ENCODE measurements at places on chromosomes 12 and 14.
A peak's percentile ranks its signal among the peaks of the same experiment; 100 is the strongest.

DNA sequence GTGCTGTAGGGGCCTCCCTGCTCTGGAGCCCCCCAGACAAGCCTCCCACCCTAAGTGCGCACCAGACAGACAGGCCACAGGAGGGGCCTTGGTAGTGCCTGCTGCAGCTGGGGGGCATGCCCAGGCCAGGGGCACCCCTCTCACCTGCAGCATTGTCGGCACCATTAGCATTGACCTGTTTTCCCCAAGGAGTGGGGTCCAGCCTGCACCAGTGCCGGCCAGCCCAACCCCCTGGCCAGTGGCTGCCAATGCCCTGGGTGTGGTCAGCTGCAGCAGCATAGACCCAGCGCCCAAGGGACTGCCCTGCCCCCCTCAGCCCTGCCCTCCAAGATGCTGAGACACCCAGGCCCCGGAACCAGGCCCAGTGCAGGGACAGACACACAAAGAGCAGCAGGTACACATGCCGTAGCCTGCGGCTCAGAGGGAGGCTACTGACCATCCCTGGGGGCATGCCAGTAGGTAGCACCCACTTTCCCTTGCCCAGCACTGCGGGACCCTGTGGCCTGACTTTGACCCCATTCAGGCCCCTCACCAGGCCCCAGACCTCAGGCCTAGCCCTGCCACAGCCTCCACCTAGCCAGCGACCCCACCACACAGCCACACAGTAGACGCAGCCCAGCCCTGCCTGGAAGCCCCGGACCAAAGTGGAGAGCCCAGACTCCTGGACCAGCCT, 1.0 kb downstream of the AHNAK2 start:
- no peak for DNase-seq

- DNase-seq: no peak
Measured at GRCh38 chr14:56119201-56119981, 1.2 kb downstream of the PELI2 start.

GRCh38 chr12:89756585-89757398, 48.2 kb upstream of the ATP2B1 start:
- peak; percentile 91 for DNase-seq

- DNase-seq: no peak
Measured at GRCh38 chr12:57090924-57091637, 2.2 kb downstream of the NAB2 start.

DNA sequence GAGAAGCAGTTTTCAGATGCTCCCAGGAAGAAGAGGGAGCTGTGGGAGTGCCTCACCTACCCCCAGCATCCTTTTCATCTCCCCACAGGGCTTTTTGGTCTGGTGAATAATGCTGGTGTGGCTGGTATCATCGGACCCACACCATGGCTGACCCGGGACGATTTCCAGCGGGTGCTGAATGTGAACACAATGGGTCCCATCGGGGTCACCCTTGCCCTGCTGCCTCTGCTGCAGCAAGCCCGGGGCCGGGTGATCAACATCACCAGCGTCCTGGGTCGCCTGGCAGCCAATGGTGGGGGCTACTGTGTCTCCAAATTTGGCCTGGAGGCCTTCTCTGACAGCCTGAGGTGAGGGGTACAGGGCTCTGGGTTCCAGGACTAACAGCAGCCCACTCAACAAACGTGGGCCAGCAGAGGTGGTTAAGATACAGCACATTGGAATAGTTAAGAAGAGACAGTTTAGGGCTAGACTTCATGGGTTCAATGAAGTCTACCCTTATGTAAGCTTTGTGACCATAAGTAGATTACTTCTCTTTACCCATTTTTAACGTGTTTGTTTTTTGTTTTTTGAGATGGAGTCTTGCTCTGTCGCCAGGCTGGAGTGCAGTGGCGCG, 1.5 kb downstream of the RDH5 start:
- no peak for DNase-seq

DNA sequence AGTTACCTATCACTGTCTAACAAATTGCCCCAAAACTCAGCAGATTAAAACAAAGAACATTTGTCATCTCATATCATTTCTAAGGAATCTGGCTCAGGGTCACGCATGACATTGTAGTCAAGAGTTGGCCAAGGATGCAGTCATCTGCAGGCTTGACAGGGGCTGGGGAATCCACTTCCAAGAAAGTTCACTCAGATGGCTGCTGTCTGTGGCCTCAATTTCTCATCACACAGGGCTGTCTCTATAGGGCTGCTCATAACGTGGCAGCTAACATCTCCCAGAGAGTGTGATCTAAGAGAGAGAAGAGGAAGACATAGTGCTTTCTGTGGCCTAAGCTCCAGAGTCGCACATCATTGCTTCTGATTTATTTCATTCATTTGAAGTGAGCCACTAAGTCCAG, 17.0 kb upstream of the IL22 start:
- DNase-seq: no peak

- DNase-seq: no peak
Measured at GRCh38 chr12:45089411-45090075, 38.6 kb upstream of the DBX2 start.

DNA sequence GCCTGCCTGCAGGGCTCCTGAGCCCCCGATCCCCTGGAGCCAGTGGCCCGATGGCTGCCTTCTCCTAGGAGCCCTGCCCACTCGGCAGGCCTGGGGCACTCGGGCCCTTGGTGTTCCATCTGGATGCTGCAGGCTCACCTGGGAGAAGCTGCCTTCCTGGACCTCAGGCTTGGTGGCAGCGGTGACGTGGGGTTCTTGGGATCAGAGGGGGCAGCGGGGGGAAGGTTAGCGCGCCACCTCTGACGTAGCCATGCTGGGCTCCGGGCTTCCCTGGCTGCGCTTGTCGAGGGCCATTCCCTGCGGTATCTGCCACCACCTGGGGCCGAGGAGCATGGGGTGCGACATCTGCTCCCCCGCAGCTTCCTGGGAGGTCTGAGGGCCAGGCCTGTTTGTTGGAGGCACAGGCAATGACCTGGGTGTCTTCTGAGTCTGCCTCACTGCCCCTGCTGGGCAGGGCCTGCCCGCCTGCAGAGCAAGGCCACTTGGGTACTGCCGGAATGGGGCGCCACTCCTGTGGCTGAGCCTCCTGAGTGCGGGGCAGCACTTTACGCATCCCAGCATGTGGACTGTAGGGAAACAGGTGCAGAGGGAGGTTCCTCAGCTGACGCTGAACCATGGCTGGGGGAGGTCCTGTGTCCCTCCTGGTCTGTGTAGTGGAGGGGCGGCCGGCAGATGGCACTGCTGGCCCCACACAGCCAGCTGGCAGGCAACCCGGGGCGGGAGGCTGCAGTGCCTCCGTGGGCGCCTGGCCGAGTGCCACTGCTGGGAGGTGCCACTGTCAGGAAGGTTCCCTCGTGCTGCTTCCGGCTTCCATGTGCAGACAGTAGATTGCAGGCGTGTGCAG, 20.3 kb downstream of the MTA1 start:
- no peak for DNase-seq

GRCh38 chr12:121033625-121034349, 5.3 kb downstream of the OASL start:
- DNase-seq: peak; percentile 78

DNA sequence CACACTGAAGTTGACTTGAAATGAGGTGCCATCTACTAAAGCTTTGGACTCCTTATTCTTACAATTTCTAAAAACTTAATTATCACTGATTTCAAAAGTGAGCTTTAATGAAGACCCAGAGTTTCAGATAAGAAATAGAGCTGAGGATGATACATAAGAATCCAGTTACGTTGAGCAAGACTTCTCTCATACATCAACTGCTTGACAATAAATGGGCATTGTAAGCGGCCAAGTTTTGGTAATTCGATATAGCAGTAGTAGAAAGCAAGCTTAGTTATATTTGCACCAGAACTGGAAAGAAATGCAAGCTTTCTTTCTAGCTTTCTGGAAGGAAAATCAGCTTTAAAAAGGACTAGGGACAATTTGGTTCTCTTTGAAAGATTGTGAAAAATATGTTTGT, 1359.6 kb downstream of the FSCB start:
- DNase-seq: no peak

DNA sequence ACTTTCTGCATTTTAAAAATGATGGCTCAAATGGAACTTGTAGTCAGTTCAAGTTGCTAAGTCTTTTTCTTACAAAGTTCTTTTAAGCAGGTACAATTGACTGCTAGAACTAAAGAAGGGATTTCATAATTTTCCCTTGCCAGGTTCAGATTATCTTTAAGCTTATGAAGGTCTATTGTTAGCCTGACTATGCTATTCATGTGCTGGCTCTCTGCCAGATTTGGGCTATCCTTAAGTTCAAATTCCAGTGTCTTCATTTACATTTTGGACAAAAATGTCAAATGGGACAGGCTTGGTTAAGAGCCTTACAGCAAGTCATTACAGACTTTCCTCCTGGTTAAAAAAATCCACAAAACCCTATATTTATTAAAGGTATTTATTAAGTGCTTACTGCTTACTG, 42.3 kb downstream of the INSM2 start:
- no peak for DNase-seq

- DNase-seq: no peak
Measured at GRCh38 chr12:25152055-25152454, 42.9 kb downstream of the DNAI7 start.

- DNase-seq: peak; percentile 67
Measured at GRCh38 chr12:25769082-25769945, 189.2 kb upstream of the RASSF8 start.

DNA sequence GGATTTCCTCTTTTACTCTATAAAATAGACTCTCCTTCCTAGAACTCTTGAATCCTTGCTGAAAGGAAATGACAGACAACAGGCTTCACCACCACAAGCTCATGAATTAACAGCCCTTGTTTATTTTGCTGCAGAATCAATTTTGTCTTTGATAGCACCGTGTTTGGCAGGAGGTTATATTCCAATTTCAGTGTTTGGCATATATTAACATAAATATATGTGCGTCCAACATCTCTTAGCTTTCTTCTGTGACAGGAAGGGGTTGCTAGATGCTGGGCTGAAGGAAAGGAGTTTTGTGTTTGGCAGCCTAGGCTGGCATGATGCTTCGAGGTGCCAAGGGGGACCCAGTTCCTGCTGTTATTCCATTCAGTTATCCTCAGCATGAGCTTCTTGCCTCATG, 126.4 kb downstream of the TMEM132C start:
- DNase-seq: no peak

DNA sequence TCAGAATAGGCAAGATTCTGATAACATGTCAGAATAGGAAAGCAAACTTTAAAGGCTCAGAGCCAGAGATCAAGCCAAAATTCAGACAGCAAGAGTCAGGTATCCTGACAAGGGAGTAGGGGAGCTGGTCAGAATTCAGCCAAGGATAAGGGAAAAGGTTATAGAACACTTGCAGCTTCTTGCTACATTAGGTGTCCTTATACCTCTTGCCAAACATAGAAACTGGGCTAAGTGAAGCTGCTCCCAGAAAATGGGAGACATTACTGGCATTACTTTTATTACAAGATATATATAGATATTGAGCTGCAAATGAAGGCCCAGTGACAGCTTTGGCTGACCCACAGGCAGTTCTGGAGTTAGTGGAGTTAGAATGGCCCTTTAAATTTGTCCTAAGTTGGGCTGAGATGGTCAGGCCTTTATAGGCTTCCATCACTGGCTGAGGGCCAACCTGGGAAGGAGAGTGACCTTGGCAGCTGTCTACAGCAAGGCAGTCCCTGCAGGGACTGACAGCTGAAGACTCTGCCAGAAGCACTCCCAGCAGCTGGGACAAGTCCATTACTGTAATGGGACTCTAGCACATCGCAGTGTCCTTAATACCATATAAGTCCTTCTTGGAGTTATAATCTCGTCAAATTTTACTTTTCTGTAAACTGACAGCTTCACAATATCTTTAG, 83.0 kb downstream of the LRRC9 start:
- no peak for DNase-seq

- no peak for DNase-seq
Measured at GRCh38 chr12:16282081-16282480, 4.6 kb upstream of the SLC15A5 start.

- no peak for DNase-seq
Measured at GRCh38 chr14:89503431-89503996, 86.5 kb upstream of the FOXN3 start.

GRCh38 chr14:100800041-100800440, 25.9 kb upstream of the MEG3 start:
- DNase-seq: no peak

- no peak for DNase-seq
Measured at GRCh38 chr14:76678244-76678800, 82.9 kb upstream of the VASH1 start.

GRCh38 chr14:20247646-20248246, 8.7 kb downstream of the OR11H4 start:
- peak; percentile 33 for DNase-seq

DNA sequence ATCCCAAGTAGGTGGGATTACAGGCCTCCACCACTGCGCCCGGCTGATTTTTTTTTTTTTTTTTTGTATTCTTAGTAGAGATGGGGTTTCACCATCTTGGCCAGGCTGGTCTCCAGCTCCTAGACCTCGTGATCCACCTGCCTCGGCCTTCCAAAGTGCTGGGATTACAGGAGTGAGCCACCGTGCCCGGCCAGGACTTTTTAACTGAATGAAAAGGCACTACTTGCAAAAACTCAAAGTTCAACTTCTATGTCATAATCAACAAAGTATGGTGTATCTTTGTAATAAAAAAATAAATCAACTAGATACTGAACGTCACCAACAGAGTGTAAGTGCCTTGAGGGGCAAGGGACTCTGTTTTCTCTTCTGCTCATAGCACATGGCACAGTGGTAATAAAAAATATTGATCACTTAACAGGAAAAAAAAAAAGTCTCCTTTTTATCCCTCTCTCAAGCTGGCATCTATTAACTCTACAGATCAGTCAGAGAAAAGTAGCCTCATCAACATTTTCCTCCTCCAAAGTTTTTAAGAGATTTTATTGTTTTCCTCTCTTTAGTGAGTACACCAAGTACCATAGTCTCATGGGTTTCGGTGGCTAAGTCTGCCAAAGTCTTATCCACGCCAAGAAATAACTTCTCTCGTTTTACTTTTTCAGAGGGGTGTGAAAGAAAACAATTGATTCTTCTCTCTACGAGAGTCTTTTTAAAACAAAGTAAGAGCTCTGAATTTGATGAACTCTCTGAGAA, 10.6 kb upstream of the FOXN3 start:
- DNase-seq: no peak

- no peak for DNase-seq
Measured at GRCh38 chr14:24280797-24281460, 9.5 kb upstream of the RABGGTA start.

- DNase-seq: no peak
Measured at GRCh38 chr12:125104982-125105381, 39.7 kb downstream of the AACS start.

DNA sequence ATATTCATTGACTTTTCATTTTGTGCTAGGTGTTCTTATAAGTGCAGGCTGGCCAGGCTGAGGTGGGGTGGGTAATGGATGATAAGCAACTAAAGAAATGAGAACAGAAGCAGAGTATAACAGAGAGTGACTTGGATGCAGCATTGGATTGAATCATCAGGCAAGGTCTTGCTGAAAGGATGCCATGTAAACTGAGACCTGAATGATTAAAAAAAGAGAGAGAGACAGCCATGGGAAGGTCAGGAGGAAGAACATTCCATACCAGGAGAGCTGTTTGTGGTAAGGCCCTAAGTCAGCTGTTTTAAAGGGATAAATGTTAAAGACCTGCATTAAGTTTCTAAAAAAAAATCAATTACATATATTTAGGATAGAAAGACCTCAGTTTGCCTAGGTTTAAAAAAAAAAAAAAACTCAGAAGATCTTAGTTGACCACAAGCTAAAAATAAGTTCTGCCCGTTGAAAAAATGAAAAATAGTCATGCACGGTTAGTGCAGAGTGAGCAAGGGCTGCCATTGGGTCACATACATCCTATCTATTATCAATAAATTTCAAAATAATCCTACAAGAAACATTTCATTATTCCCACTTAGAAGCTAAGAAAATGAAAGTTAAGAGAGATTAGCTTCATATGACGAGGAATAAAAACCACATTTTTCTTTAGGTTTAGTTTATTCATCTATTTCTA, 37.2 kb downstream of the IFNG start:
- no peak for DNase-seq

Data from RWPE1 (cell line).